ENCODE measurements at places on chromosomes 5 and 9.
A peak's percentile ranks its signal among the peaks of the same experiment; 100 is the strongest.

- no peak for DNase-seq
Measured at GRCh38 chr9:97895695-97896332, 26.5 kb downstream of the TRMO start.

DNA sequence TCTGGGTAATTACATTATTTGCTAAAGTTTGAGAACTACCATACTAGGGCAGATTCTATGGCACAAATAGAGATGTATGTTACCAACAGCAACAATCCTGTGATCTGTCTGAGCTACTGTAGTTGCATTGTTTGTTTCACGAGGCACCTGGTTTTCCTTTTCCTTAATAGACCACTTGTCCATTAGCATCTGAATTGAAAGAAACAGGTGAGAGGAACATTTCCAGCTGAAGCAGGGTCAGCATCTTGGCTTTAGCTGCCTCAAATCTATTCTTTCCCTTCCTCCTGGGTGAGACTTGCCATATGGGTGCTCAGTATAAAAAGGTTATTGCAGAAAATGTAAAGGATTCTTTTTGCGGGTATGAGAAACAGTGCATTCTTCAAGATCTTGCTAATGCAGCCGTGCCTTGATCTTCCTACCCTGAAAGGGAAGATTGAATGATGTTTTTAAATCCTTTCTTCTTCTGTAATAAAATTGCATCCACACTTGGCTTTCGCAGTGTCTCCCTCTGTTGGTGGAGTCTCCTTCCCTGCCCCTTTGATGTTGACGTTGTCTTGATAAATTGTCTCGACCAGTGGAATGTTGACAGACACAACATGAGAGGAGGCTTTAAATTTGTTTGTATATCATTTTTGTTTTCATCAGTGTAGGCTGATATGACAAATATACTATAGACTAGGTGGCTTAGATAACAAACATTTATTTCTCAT is 118.0 kb upstream of the BRINP1 start:
- DNase-seq, result no peak

GRCh38 chr9:98974994-98975712 is 31.4 kb downstream of the COL15A1 start:
- no peak for DNase-seq

- DNase-seq, result no peak
Measured at GRCh38 chr9:33852216-33852826, 35.4 kb downstream of the UBE2R2 start.

DNA sequence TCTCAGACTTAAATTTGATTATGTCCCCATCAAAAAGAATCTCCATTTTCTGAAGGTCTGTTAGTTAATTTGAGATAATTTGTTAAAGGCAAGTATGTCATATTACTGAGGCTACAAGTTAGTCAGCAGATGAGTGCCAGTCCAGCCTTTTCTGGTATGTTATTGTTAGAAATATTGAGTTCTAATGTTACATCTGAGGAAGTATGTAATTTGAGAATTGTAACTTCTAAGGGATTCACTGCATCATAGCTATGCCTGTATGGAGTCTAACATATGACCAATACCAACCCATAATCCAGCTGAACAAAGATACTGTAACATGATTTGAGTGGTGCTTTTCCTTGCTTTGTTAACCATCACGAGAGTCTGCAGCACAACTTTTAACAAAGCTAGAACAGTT is 13.9 kb downstream of the SLC23A1 start:
- DNase-seq, result peak; percentile 37

DNA sequence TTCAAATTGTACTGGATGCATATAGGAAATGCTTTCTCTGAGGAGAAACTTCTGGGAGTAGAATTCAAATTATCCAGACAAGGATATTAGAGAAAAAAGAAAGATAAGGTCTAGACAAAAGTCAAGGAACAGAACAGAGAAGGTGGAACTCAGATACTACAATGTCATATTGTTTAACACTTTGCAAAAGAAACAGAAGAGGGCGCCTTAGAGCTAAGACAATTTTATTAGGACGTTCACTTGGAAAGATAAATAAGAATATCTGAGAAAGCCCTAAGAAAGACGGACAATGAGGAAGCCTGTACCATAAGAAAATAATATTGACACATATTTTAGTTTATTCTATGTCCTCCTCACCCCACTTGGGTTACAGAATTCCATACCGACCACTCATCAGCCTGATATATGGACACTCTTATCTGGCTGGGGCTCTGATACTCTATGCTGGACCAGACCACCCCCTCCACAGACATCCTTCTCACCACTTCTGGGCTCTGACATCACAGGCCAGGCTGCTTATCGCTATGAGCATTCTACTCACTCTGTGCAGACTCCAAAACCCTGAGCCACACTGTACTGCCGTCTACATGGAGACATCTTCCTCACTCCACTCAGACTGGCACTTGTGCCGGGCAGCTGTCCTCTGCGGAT is 9.1 kb upstream of the AK3 start:
- no peak for DNase-seq

GRCh38 chr5:139422307-139422893 is 16.9 kb downstream of the DNAJC18 start:
- peak; percentile 35 for DNase-seq

DNA sequence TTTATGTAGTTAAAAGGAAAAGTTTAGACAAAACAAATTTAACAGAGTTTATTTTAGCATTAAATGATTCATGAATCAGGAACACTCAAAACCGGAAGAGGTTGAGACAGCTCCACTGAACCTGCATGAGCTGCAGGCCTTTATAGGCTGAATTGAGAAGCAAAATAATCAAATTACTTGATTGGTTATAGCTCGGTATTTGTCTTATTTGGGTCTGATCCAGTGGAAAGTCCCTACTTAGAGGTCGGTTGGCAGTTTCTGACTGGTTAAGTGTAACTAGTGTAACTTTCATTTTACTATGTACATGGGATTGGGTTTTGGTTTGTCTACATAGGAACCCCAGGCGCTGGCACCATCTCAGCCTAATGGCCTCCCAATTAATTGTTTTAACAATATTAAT is 74.1 kb upstream of the PIK3R1 start:
- no peak for DNase-seq

Measured in fibroblast of skin of left quadriceps (primary cell).